Kidney capillary endothelial cell (primary cell): ENCODE measurements at places on chromosomes 2 and 18.

GRCh38 chr2:2039826-2040225, 291.2 kb downstream of the MYT1L start:
- no peak for DNase-seq

GRCh38 chr2:64222351-64222750, 78.1 kb upstream of the PELI1 start:
- no peak for DNase-seq

- no peak for DNase-seq
These were observed 323.9 kb downstream of the SETBP1 start for GRCh38 chr18:45004546-45005080.

- no peak for DNase-seq
These were observed 276.6 kb downstream of the MREG start for GRCh38 chr2:215736653-215737290.

DNA sequence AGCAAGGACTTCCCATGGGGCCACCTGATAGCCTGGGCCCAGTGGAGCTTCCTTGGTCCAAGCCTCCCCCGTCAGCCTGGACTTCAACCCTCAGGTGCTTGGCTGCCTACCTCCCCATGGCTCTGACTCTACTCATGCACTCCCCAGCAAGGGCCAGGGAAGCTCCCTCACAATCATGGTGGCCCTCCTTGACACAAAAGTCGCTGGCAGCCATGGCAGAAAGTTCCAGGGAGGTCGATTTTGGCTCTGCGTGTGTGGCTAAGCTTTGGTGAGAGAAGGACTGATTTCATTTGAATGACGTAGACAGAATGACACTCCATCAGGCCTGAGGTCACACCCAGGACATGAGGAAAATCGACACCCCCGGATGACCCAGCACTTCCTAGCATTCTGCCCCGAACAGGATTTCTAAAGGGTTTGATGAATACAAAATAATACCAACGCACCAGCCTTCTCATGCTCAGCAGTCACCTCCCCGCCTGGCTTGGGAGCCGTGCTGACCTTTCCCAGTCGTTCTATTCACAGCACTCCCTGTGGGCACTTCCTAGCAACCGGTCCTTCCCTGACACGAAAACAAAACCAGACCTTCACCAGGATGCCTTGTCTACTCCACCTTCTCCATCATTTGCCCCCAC, 52.7 kb downstream of the LBH start:
- DNase-seq, result no peak

DNA sequence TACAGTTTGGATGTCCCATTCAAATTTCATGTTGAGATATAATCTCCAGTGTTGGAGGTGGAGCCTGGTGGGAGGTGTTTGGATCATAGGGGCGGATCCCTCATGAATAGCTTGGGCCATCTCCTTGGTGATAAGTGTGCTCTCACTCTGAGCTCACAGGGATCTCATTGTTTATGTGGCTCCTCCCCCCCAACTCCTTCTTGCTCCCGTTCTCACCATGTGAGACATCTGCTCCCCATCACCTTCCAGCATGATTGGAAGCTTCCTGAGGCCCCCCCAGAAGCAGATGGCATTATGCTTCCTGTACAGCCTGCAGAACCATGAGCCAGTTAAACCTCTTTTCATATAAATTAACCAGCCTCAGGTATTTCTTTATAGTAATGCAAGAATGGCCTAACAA, 3.0 kb upstream of the INPP1 start:
- no peak for DNase-seq
